ENCODE measurements at places on chromosomes 11 and 22.

DNA sequence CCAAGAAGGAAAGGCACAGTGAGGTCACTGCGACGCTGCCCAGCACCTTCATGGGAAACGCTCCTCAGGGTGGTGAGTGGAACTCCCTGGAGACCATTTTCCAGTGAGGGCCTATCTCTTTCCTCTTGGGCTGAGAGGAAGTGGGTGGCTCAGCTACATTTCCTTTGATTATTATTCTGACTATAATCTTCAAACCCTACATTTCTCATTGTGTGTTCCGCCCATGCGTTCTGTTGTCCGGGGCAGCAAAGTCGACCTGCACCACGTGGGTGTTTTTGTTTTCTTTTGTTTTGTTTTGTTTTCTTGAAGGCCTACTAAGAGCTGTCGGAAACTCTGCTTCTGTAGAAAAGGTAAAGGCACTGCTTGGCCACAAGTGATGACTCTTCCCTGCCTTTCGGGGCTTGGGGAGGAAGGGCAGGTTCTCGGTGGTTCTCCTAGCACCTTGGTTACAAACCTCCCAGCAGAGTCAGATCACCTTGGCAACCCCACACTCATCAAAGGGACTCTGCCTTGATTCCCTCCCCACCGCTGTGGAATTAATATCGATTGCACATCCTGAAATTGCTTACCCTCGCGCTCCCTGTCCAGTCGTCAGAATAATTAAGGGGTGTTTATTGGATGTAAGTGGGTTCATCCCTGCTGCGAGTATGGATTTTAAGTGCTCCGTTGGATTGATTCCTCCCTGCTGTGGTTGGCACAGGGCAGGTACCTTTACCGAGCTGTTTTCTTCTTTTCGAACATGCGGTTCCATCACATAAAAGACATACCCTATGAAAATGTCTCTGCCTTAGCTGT lies 7.3 kb downstream of the PARVB start:
- no peak for DNase-seq

- DNase-seq: no peak
These were observed 1.8 kb upstream of the GAL start for GRCh38 chr11:68682531-68682961.

GRCh38 chr11:121887976-121888557 lies 227.9 kb downstream of the BLID start:
- no peak for DNase-seq

DNA sequence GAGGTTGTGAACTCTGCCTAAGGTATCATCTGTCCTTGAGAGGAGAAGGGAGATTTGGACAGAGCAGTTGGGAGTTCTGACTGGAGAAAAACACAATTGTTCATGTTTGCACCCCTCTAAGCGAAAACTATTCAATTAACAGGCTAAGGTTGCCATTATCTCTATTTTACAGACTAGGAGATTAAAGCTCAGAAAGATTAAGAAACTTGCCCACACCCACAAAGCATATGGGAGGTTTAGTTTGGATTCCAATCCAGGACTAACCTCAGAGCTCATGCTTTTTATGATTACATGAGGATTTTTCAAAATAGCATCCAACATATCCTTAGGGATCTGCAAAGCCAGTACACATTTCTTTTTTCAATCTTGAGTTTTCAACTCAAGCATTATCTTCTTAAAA lies 22.0 kb downstream of the GAB2 start:
- DNase-seq: no peak

GRCh38 chr11:112316971-112317370 lies 56.3 kb upstream of the PLET1 start:
- no peak for DNase-seq

- no peak for DNase-seq
These were observed 1466.4 kb downstream of the FAM181B start for GRCh38 chr11:81267246-81267645.

GRCh38 chr11:111305876-111306275 lies 7.5 kb downstream of the POU2AF3 start:
- no peak for DNase-seq
